ENCODE measurements at places on chromosomes 13 and 19.

GRCh38 chr13:69948016-69948415 is 159.6 kb upstream of the ATXN8OS start:
- H3K4me3 ChIP-seq = no peak overlapping the region
- H3K36me3 ChIP-seq = no peaks in the 10 kb centered on the region
- H3K27me3 ChIP-seq = no peaks in the 10 kb centered on the region
- H3K4me1 ChIP-seq = no peaks in the 10 kb centered on the region
- DNase-seq = no peak
- no peak overlapping the region for H3K27ac ChIP-seq

- H3K27me3 ChIP-seq = no peaks in the 10 kb centered on the region
- no peak overlapping the region for H3K27ac ChIP-seq
- no peak overlapping the region for H3K4me3 ChIP-seq
- no peaks in the 10 kb centered on the region for H3K36me3 ChIP-seq
- DNase-seq = no peak
These were observed 6.6 kb upstream of the EID2 start for GRCh38 chr19:39546599-39546998.

GRCh38 chr19:5691822-5692722 is 2.0 kb downstream of the RPL36 start:
- H3K27ac ChIP-seq = peak overlapping the region; percentile 31
- peaks cover 56% of the 10 kb centered on the region for H3K36me3 ChIP-seq
- peak overlapping the region; percentile 100 for H3K4me3 ChIP-seq
- no peak for DNase-seq

DNA sequence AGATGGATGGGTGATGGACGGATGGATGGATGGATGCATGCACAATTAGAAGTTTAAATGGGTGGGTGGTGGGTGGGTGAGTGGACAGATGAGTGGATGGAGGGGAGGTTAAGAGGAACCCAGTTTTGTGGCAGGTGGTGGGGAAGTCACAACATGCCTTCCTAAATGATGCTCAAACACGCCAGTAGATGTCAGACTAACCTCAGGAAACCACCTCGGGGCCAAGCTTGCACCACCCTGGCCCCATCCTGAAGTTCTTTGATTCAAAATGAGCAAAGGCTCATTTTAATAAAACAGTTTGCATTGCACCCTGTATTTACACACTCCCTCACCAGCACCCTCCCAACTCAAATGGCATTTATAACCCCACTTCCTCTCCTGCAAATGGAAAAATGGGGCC is 91.4 kb upstream of the CACNA1A start:
- no peak overlapping the region for H3K4me3 ChIP-seq
- peak; percentile 9 for DNase-seq
- H3K27ac ChIP-seq = no peak overlapping the region
- peaks cover 3% of the 10 kb centered on the region for H3K4me1 ChIP-seq

DNA sequence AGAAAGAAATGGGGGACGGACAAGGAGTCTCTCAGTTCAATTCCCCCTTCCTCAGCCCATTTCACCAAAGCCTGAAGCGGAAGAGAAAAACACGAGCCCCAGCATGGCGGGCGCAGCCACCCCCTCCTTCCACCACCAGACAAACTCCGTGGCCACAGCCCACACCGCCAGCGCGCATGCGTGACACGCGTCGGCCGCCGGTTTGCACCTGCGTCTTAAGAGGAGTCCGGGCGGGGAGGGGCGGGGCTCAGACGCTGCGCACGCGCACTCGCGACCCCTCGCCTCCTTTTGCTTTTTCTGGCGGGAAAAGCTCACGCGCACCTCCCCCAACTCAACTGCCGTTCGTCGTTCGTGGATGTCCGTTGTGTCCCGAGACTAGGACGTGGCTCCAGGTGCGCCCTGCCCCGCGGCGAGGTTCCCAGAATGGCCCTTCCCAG is at the start of gene KASH5:
TSS of gene KASH5 (plus strand) at position 314 of the 437 bp plus-strand sequence. CDS start 2,635 bp downstream, outside the sequence.
- H3K4me3 ChIP-seq = no peak within 1 kb of the TSS
- H3K27ac ChIP-seq = no peak within 1 kb of the TSS
- no peaks in the 10 kb centered on the region for H3K27me3 ChIP-seq
- H3K4me1 ChIP-seq = peaks cover 20% of the 10 kb centered on the region
- H3K36me3 ChIP-seq = no peaks in the 10 kb centered on the region

- no peak overlapping the region for H3K4me3 ChIP-seq
- H3K4me1 ChIP-seq = no peaks in the 10 kb centered on the region
- no peak overlapping the region for H3K27ac ChIP-seq
- no peak for DNase-seq
These were observed 190.8 kb downstream of the ZNF536 start for GRCh38 chr19:30562981-30563380.

- no peak overlapping the region for H3K27ac ChIP-seq
- peaks cover 21% of the 10 kb centered on the region for H3K27me3 ChIP-seq
- DNase-seq = no peak
- no peak overlapping the region for H3K4me3 ChIP-seq
- H3K36me3 ChIP-seq = no peaks in the 10 kb centered on the region
These were observed 43.0 kb downstream of the CACNA1A start for GRCh38 chr19:13463296-13463695.

DNA sequence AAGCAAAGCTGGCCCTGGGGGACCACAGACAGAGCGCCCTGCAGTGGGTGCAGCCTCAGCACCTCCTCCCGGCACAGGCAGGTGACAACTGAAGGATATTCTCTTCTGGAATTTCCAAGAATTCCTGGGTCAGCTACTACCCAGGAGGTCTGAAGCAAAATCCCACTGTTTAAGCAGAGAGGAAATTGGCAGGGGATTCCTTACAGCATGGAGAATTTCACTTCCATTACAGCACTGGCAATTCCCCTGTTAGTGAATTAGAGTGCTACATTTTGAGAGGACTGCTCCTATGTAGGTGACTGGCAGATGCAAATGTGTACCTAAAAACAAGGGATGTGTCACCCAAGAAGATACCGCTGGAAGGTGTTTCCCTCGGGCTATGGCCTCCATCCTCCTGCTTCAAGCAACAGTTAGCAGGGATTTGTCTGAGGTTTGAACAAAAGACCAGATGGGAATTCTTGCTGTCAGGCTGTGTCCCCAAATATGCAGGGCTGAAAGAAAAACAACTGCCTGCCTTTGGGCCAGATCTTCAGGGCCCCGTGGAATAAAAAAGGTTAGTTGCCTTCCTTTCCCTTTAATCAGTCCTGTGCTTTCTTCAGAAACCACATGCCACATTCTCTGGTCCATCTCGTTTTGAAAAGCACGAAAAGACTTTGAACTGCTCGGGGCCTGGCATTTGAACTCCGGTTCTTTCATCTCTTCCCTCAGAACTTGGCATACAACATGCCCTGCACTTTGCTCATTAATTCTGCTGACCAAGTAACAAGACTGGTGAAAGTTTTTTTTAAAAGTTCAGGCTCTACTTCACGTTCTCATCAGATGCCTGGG is 296.4 kb downstream of the DNAJC15 start:
- H3K4me3 ChIP-seq = no peak overlapping the region
- H3K27me3 ChIP-seq = peaks cover 9% of the 10 kb centered on the region
- no peak for DNase-seq
- H3K27ac ChIP-seq = no peak overlapping the region
- no peaks in the 10 kb centered on the region for H3K36me3 ChIP-seq

GRCh38 chr13:37175996-37176395 is 70.5 kb upstream of the CSNK1A1L start:
- H3K4me3 ChIP-seq = no peak overlapping the region
- no peaks in the 10 kb centered on the region for H3K4me1 ChIP-seq
- H3K27ac ChIP-seq = no peak overlapping the region
- H3K27me3 ChIP-seq = no peaks in the 10 kb centered on the region

DNA sequence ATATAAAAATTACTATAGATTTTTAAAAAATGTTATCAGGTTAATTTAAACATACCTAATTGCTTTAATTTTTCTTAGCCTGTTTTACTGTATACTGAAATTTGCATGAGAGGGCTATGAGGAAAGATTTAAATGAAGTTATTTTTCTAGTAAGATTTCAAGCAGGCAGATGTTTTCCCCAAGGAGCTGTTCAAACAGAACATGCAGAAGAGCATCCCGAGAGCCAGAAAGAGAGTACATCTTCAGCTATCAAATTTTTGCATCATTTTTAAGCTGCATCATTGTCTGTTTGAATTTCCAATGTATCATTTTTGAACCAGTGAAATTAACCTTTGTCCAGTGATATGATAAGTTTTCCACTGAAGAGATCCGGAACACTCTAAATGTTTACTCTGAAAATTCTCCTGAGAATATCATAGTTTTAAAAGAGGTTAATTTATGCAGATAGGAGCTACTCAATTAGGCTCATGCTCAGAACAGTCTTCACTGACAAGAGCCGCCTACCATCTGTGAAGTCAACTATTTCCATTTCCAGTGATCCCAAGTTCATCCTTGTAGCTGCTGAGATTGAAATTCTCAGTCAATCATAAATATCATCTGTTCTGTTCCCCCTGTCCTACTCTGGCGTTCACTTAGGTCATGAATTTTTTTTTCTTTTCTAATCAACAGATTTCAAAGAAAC is 467.7 kb upstream of the NBEA start:
- H3K27ac ChIP-seq = no peak overlapping the region
- no peaks in the 10 kb centered on the region for H3K36me3 ChIP-seq
- no peak for DNase-seq

DNA sequence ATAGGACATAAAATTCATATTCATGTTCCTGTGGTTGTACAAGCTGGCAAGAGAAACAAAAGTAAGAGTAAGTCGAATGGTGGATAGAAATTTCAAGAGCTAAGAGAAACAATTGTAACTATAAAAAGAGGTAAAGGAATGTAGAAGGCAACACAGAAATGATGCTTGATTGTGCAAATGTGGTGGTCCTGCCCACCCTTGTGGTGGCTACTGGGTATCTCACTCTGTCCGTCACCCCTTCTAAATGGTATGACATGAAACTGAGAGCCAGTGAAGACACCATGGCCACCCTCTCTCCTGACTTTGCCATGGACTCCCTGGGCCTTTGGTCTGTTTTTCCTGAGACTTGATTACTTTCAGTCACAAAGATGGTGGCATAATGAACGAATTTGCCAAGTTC is 925.9 kb upstream of the SLITRK6 start:
- no peaks in the 10 kb centered on the region for H3K36me3 ChIP-seq
- H3K4me1 ChIP-seq = no peaks in the 10 kb centered on the region
- H3K4me3 ChIP-seq = no peak overlapping the region
- no peak for DNase-seq

GRCh38 chr13:95023405-95023804 is 277.8 kb downstream of the ABCC4 start:
- H3K4me3 ChIP-seq = no peak overlapping the region
- H3K27ac ChIP-seq = no peak overlapping the region
- H3K36me3 ChIP-seq = peaks cover 3% of the 10 kb centered on the region

GRCh38 chr19:31930401-31930800 is 415.0 kb upstream of the ZNF507 start:
- no peaks in the 10 kb centered on the region for H3K27me3 ChIP-seq
- no peak for DNase-seq
- H3K4me1 ChIP-seq = no peaks in the 10 kb centered on the region
- H3K4me3 ChIP-seq = no peak overlapping the region

GRCh38 chr13:60755380-60756163 is 358.6 kb downstream of the TDRD3 start:
- H3K4me3 ChIP-seq = no peak overlapping the region
- no peak for DNase-seq
- H3K27ac ChIP-seq = no peak overlapping the region
- H3K27me3 ChIP-seq = no peaks in the 10 kb centered on the region
- H3K4me1 ChIP-seq = no peaks in the 10 kb centered on the region

GRCh38 chr13:28636069-28636468 is 22.9 kb upstream of the POMP start:
- H3K27me3 ChIP-seq = no peaks in the 10 kb centered on the region
- no peaks in the 10 kb centered on the region for H3K36me3 ChIP-seq
- no peak for DNase-seq
- no peak overlapping the region for H3K27ac ChIP-seq
- peaks cover 3% of the 10 kb centered on the region for H3K4me1 ChIP-seq
